ENCODE measurements at places on chromosomes 3 and 15.

DNA sequence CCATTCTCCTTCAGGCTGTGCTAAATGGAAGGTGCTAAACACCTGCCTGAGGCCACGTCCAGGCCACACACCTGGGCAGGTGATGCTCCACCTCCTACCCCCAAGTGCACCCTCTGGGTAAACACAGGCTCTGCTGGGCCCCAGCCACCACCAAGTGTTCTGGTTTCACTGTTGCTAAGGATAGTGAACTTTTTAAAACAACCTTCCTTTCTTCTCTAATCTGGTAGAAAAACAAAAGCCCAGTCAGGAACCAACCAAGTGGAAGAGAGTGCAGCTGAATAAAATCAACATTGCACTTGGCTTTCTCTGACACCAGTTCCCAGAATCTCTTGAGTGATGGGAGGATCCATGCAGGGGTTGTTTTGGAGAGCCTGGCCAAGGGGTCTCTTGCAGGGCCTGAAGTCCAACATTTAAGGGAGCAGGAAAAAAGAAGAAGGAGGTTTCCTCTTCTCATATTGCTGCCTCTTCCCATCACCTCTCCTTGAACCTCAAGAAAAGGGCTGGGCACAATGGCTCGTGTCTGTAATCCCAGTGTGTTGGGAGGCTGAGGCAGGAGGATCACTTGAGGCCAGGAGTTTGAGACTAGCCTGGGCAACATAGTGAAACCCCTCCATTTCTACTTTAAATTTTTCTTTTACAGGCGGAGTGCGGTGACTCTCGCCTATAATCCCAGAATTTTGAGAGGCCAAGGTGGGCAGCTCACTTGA lies 26.2 kb upstream of the ATP13A3 start:
- DNase-seq: no peak

GRCh38 chr3:27508424-27508823 lies 24.2 kb upstream of the SLC4A7 start:
- DNase-seq: no peak

GRCh38 chr15:99616129-99616528 lies 50.3 kb downstream of the MEF2A start:
- DNase-seq: no peak

DNA sequence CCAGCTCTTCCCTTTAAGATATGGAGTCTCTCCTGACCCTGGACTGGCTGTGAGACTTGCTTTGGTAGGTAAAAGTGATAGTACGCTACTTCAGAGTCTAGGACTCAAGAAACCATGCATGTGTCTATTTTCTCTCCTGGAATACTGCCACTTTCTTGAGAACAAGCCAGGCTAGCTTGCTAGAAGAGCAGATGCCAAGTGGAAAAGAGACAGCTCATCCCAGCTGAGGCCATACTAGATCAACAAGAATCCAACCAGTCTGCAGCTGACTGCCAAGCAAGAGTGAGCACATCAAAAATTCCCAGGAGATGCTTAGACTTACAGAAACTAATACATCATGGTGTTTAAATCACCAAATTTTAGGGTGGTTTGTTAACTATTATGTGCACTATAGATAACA lies 208.3 kb upstream of the RBMS3 start:
- no peak for DNase-seq
